ENCODE measurements at places on chromosomes 16 and 17.

GRCh38 chr17:62964506-62964905 lies 1.5 kb upstream of the TANC2 start:
- DNase-seq = no peak

GRCh38 chr17:40303009-40303657 lies 5.8 kb upstream of the RARA start:
- no peak for DNase-seq

DNA sequence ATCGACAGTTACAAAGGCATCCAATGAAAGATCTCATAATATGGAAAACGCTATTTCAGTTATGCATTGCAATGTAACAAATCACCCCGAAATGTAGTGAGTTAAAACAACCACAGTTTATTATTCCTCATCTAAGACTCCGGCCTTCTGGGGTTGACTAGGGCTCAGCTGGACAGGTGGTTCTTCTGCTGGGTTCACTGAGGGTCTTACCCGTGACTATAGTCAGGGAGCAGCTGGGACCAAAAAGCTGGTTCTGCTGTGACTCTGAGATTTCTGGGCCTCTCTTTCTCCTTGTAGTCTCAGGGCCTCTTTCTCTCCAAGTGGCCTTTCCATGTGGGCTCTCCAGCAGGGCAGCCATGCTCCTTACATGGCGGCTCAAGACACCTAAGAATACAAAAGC lies 196.0 kb downstream of the IRX3 start:
- no peak for DNase-seq

DNA sequence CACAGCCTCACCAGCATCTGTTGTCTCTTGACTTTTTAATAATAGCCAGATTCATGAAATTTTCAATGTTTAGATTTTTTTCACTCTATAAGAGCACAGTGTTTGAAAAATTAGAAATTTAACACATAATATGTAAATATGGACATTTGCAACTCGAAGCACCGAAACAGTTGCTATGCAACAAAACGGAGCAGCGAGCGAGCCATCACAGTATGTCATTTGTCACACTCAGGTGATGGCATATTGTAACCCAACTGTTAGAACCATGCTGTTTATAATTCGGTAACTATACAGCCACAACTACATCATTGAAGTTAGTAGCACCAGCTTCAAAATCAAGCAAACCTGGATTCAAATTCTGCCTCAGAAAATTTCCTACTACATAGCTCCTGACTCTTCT lies 410.8 kb downstream of the NPIPA8 start:
- no peak for DNase-seq
